Activated T-cell treated with anti-CD3 and anti-CD28 coated beads, Interleukin-2, amount 50 U/mL, for 24 hours (primary cell): ENCODE measurements at places on chromosomes 5 and 9.

DNA sequence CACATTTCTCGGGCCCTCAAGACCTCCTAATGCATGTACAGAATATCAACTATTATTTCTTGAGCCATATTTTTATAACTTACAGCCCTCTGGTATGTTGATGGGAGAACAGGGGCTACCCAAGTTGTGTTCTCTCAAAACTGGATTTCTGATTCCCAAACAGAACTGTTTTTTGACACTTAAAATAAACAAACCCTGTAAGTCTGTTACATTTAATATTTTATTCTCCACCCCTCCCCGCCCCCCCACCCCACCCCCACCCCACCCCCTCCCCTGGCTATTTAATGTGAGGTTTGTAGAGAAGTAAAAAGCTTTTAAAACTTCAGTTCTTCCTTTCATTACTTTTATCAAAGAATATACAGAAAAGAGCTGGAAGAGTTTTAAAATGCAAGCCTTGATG is 77.9 kb downstream of the FOXB2 start:
- DNase-seq = no peak
- no peak overlapping the region for H3K27ac ChIP-seq
- no peak overlapping the region for H3K4me3 ChIP-seq
- no peaks in the 10 kb centered on the region for H3K36me3 ChIP-seq

- H3K27me3 ChIP-seq = no peaks in the 10 kb centered on the region
- H3K27ac ChIP-seq = no peak overlapping the region
- H3K4me1 ChIP-seq = no peaks in the 10 kb centered on the region
- H3K36me3 ChIP-seq = no peaks in the 10 kb centered on the region
These were observed 191.2 kb downstream of the PAX5 start for GRCh38 chr9:36842560-36843530.

GRCh38 chr9:131943351-131943841 is 136.3 kb downstream of the MED27 start:
- H3K27me3 ChIP-seq = no peaks in the 10 kb centered on the region
- H3K4me3 ChIP-seq = no peak overlapping the region

GRCh38 chr9:99588747-99589146 is 232.9 kb upstream of the NR4A3 start:
- no peak overlapping the region for H3K27ac ChIP-seq
- peaks cover 23% of the 10 kb centered on the region for H3K27me3 ChIP-seq
- DNase-seq = no peak
- no peaks in the 10 kb centered on the region for H3K36me3 ChIP-seq
- no peaks in the 10 kb centered on the region for H3K4me1 ChIP-seq

GRCh38 chr9:137174722-137175293 is 3.0 kb upstream of the TMEM210 start:
- no peak for DNase-seq
- H3K4me1 ChIP-seq = peaks cover 7% of the 10 kb centered on the region
- H3K27me3 ChIP-seq = peaks cover 39% of the 10 kb centered on the region
- no peak overlapping the region for H3K4me3 ChIP-seq
